ENCODE measurements at places on chromosomes 3 and 15.

DNA sequence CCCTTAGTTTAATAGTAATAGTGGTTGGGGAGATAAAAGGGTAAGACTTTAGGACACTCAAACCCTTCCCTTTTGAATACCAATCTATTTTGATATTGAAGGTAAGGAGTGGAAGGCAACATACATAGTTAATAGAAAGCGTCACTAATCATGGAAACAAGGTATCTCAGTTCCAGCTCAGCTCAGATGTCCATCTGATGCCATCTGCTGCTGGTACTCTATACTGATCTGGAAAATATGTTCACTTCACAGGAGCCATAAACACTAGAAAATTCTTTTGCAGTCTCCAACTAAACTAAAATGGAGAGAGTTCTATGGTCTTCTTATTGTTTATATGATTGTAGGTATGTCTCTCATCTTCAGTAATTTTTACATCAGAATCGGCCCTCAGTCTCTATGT lies 1777.1 kb downstream of the OTOL1 start:
- DNase-seq, result no peak

GRCh38 chr15:67149773-67150022 lies 84.3 kb downstream of the SMAD3 start:
- no peak for DNase-seq

GRCh38 chr15:80059786-80060355 lies 395 bp downstream of the ZFAND6 start:
- DNase-seq, result peak; percentile 27

DNA sequence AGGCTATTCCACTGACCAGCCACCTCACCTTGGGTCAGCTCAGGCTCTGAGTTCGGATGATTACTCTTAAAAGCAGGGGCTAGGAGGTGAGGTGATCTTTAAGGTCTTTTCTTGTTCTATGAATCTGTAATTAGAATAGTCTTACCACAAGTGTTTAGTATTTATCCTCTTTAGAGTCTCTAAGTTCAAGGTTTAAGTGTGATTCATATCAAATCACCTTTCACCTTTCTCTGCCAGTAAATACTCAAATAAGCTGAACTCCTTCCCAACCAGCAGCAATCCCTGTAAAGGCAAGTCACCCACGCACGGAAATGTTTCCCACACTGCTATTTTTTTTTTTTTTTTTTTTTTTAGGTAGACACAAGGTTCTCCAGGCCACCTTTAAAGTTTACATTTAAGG lies 14.5 kb upstream of the TMEM44 start:
- DNase-seq, result no peak

- no peak for DNase-seq
Observed at GRCh38 chr3:9507586-9508578, 45.7 kb downstream of the LHFPL4 start.

GRCh38 chr3:107387555-107387954 lies 10.3 kb downstream of the CCDC54 start:
- no peak for DNase-seq

DNA sequence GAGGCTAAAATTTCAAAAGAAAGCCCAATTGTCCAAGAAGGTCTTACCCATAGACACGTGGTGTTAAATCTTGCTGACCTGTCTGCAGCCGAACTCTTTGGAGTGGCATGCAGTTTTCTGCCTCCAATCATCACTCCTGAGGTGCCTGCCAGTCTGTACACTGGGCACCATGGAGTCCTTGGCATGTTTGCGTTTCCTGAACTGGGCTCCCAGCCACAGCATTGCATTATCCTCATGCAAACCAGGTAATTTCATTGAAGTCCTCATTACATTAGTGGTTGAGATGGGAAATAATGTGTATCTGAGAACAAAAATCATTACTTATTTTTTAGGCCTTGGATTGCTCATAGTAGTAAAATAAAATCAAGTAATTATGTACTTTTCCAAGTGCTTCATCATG lies 152.3 kb downstream of the AKAP13 start:
- no peak for DNase-seq

GRCh38 chr3:128423525-128424147 lies 43.1 kb downstream of the DNAJB8 start:
- no peak for DNase-seq

- no peak for DNase-seq
Observed at GRCh38 chr3:74592359-74592758, 22.1 kb downstream of the CNTN3 start.

GRCh38 chr3:120497336-120497735 lies 46.5 kb upstream of the FSTL1 start:
- DNase-seq, result no peak

- no peak for DNase-seq
Observed at GRCh38 chr15:83585601-83586335, 68.2 kb upstream of the ADAMTSL3 start.

DNA sequence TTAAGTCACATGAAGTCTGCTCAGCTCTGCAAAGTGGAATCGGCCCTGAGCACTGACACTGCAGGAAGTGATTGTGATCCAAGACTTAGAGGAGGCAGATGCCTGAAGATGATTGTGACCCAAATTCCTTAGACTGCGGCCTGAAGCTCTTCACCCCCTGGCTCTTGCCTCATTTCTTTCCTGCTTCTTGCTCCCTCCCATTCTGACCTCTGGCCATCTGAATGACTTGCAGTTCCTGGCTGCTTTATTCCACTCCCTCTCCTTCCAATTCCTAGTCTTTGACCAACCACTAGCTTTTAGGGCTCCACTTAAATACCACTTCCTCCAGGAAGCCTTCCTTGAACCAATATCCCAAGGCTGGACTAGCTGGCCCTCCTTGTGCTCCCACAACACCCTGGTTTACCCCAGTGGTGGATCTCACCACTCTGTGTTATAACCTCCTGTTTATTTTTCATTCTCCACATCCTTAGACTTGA lies 9.9 kb upstream of the EPB42 start:
- DNase-seq, result no peak

DNA sequence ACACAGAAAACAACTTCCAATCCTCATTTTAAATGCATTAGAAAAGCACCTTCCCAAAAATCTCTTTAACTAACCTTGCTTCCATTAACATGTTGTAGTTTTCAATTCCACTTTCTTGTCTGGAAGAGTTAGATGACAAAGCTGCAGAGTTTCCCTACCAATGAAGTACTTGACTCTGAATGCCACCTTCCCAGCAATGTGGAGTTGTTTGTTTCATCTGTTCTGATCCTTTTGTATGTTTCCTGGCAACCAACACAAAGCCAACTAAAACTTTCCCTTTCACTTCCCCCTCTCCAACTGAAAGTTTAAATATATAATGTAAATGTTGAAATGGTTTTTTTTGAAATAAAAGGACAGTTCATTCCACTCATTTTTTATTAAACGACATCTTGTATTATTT lies at the start of gene WDR49:
WDR49 (minus strand) TSS at position 183 of the 400 bp plus-strand sequence. CDS start 517 bp downstream, outside the sequence.
- no peak for DNase-seq

DNA sequence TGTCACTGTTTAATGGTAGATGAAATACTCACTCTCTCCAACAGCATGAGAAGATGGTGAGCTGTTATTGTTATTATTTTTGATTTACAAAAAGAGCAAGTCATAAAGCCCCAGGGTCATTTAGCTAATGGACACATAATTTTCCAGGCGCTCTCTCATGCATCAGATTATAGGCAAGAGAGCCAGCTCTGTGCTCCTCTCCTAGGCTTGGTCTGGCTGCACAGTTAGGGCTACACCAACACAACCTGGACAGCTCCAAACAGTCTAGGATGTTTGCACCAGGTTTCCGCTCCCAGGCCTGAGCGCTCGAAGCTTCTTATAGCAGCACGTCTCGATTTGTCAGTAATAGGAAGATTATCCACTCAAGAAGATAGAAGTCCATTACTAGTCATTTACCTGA lies 123.7 kb downstream of the FAM43A start:
- DNase-seq, result no peak

GRCh38 chr3:115072265-115073021 lies 74.6 kb downstream of the ZBTB20 start:
- no peak for DNase-seq

GRCh38 chr3:69304396-69304795 lies 81.5 kb downstream of the FRMD4B start:
- no peak for DNase-seq

DNA sequence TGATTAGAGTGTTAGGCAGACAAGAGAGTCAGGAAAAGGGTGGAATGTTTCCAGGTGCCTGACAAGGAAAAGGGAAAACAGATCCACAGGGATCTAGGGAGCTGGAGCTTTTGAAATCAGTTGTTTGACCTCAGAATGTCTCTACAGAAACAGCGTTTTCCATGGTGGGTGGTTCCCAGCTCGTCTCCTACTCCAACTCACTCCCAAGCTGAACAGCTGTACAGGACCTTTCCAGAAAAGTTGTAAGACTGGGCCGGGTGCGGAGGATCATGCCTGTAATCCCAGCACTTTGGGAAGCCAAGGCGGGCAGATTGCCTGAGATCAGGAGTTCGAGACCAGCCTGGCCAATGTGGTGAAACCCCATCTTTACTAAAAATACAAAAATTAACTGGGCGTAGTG lies 55.7 kb upstream of the RYK start:
- DNase-seq, result no peak

- DNase-seq, result no peak
Observed at GRCh38 chr3:135097276-135097946, 302.4 kb downstream of the EPHB1 start.

GRCh38 chr3:107542665-107543064 lies 19.9 kb downstream of the BBX start:
- no peak for DNase-seq

DNA sequence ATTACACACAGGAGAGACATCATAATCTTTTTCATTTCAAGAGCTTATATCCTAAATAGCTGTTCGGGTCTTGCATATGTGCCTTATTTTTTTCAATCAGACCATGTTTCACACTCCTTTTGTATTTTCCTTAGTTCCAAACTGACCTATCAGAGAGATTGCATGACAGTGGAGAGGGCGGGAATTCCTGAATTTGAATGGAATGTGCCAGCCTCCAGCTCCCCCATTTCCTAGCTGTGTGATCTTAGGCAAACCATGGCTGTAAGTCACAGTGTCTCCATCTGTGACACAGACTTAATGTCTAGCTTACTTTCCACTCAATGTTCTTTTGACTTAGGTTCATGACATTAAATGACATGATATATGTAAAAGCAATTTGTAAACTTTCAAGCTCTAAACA lies 62.0 kb upstream of the CSTA start:
- no peak for DNase-seq

DNA sequence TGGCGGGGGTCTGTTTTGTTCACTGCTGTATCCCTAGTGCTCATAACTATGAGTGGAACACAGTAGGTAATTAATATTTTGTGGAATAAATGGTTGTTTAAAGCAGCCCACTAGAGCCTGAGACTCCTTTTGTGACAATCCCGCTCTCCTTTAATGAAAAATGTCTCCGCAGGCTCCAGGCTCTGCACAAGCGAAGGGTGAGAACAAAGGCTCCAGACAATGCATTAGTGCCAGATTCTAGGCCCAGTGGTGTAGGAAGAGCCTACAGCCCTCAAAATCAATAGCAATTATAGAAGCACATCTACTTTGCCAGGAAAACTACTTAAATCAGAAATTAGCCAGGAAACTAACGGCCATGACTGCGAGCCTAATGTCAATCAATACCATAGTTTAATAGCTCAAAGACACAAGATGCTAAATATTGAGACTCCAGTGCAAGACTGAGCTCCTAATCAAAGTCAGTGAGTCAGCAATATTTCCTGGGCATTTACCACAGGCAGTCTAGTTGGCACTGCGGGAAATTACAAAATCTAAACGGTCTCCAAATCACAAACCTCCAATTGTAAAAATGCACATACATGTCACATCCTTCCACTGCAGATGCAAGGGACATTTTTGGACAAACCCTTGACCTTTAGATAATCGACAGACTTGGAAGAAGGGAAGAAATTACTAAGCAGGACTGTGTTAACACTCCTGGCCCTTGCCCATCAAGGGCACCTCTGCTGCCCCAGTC lies 2.3 kb downstream of the ANXA2 start:
- DNase-seq, result no peak

- DNase-seq, result no peak
Observed at GRCh38 chr3:79587150-79587549, 180.6 kb downstream of the ROBO1 start.

DNA sequence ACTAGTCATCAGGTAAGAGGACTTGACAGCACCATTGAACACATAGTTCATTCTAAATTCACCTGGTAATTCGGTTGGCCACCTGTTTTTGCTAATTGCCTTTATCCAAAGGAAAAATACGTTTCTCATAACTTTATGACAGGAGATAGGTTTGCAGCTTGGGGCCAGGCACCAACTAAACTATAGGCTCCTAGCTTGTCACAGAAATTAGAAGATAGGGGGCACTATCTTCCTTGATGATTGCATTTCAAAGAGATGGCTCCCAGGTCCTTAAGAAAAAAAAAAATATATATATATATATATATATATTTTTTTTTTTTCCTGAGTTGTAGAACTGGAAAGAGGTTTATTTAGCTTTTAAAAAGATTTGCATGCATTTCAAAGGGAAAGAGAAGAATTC lies 563.6 kb downstream of the NAALADL2 start:
- no peak for DNase-seq

GRCh38 chr15:100078511-100079220 lies 263.1 kb downstream of the ADAMTS17 start:
- no peak for DNase-seq

DNA sequence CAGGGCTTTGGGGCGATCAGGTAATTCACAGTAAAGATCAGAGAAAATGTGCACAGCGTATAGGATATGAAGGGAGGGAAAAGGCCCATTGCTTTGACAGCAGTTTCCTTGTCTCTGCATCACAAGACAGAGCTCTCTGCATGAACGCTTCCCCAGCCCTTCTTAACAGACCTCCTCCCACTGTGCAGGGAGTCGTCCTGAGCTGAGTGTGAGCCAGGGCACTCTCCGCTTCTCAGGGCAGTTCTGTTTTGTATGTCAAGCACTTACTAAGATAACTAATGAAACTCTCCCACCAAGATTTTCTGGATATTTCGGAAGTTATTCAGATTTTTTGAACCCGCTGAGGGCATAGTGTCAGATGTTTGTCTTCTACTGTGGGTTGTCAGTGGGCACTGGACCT lies 105.8 kb upstream of the C15orf61 start:
- no peak for DNase-seq

DNA sequence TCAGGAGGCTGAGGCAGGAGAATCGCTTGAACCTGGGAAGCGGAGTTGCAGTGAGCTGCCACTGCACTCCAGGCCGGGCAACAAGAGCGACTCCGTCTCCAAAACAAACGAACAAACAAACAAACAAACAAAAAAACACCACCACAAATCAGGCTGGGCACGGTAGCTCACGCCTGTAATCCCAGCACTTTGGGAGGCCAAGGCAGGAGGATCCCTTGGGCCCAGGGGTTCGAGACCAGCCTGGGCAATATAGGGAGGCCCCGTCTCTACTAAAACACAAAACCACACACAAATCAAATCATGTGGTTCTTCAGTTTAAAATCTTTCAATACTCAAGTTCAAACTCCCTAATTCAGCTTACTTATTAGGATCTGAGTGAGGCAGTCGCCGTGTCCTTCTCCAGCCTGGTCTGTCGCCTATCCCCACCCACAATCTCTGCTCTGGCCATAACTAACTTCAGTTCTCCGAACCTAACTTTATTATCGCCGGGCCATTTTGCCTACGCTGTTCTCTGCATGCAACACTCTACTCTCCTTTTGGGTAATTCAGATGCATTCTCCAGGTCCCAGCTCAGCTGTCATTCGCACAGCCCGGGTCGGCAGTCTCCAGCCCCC lies 660 bp upstream of the RTF1 start:
- DNase-seq, result no peak

- no peak for DNase-seq
Observed at GRCh38 chr3:146040630-146041029, 120.4 kb downstream of the PLOD2 start.

GRCh38 chr3:129004639-129005295 lies 3.7 kb downstream of the EFCC1 start:
- DNase-seq, result no peak

- peak; percentile 6 for DNase-seq
Observed at GRCh38 chr3:102712896-102713295, 278.1 kb downstream of the ZPLD1 start.

GRCh38 chr3:126781889-126782491 lies 78.0 kb downstream of the CHCHD6 start:
- no peak for DNase-seq

Data from activated CD4-positive, alpha-beta T cell treated with anti-CD3 and anti-CD28 coated beads, Interleukin-2, Interleukin-4, amounts not matched to agents 100 ng/mL and 50 ng/mL, durations not matched to agents 16 hours and 8 hours (primary cell).